HFFc6 (cell line): ENCODE measurements at places on chromosomes 1 and 21.

GRCh38 chr21:40731206-40731605, 115.8 kb downstream of the DSCAM start:
- no peak for DNase-seq

DNA sequence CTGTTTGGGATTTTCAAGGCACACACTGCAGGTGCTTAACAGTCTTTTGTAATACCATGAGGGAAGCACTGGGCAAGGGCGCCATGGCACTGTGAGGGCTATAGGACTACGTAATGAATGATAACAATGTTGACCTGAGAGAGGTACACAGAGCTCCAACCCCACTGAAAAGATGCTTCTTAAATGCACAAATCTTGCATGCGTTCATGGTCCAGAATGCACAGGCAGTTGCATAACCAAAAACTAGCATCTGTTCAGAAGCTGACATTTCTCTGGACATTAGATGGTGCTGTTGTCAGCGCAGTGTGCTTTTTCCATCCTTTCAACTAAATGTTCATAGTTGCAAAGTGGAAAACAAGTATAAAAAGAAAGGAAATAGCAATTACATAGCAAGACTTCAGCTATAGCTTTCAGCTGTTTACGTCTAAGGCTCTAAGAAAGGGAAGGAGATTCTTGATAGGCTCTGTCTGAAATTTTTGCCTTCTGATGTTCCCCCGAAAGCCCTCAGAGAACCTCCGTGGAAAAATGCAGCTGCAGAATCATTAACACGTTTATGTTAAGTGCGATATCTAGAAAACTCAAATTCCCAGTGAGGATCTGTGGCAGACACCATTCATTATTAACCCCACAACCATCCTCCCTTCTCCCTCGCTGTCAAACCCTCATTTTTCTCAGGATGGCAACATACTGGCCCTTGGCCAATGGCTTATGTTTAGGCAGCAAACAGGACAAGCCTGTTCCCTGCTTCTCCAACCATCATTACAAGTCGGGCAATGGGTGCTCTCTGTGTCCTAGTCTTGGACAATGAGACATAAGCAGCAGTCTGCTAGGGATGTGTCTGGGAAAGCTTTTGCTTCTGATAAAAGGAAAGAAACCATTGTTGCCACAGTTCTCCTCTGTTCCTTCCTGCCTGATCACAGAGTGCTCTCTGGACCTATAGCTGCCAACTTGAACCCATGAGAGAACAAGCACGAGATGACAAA, 8.2 kb upstream of the TARBP1 start:
- peak; percentile 80 for DNase-seq

DNA sequence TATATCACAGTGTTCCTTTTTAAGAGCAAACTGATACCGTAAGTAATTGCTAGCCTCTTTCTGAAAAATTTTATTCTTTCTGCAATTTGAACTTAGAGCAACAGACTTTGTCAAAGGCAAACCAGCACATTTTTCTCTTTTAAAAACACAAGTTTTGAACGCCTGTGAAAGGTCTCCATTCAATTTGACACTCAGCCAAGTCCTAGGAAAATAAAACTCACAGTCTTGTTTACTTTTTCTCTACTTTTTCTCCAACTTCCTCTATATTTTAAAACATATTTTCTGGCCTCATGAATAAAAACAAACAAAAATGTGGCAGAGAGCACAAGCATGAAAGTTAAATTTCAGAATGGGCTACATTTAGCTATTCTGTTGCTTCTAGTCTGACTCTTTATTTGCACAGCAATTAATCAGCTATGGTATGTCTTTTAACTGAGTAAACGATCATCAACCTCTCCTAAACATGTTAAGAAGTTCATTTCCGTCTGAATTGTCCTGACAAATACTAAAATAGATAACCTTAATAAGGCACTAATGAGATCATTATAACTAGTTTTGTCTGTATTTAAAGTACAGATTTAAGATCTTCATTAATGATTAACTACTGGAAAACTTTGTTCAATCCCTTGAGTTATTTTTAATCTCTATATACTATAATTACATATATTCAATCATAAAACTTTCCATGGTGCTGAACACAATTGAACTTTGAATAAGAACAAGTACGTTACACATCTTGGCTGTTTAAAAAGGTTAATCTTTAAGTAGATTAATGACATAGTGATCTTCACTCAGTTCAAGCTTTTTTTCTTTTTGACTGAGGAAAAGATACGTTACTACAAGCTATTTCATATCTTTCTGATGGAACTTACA, 550.6 kb downstream of the PTBP2 start:
- DNase-seq = no peak

- no peak for DNase-seq
These were observed 206.8 kb downstream of the PAPPA2 start for GRCh38 chr1:176669782-176670181.

- no peak for DNase-seq
These were observed 17.0 kb downstream of the CD34 start for GRCh38 chr1:207893737-207894582.

GRCh38 chr21:43812139-43812821, 22.9 kb downstream of the RRP1 start:
- no peak for DNase-seq

DNA sequence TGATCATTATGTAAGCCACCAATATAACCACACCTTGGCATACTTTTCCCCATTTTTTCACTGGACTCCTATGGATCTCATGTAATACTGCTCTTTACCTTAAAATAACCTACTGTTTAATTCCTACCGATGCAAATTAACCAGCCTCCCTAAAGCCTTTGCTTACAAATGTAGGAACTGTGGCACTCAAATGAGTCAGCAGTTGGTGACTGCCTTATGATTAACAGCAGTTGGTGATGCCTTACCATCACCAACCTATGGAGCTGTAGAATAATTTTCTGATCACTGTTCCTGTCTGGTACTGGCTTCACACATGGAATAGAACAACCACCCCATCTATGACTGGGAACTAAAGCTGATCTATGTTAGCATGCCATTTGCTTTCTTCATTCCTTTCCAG, 7.8 kb upstream of the NUDT17 start:
- no peak for DNase-seq

DNA sequence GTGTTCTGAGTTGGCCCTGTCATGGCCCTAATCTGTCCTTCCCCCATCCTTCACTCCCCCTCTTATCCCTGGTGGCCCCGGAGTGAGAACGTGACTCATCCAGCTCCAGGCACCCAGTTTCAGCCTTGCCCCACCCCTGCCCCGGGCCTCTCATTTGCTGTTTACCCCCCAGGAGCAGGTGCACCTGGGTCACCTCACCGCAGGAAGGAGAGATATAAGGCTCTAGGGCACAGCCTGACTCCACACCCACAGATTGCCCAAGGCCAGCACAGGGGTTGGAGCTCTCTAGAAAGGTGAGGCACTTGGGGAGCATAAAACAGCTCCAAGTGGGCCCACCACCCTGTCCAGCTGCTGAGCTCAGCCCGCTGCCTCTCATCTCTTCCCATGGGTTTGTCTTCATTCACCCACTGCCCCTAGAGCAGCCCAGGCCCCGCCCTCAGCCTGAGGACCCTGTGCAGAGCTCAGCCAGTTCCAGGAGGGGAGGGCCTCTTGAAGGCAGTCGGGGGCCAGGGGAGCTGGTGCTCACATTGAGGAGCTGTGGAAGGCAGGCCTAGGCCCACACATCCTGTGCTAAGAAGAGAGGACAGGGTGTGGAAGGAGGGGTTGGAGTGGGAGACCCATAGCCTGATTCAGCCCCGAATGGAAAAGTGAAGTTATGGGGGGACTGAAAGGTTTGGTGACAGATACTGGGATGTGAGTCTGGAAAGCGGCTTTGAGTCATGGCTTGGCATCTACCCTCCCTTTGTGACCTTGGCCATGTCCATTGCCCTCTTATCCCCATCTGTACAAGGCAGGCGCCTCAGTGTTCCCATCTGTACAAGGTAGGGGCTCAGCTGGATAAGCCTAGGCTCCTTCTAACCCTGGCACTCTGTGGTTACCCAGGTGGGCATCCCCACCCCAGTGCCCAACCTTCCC, 16.1 kb upstream of the GPR37L1 start:
- no peak for DNase-seq

DNA sequence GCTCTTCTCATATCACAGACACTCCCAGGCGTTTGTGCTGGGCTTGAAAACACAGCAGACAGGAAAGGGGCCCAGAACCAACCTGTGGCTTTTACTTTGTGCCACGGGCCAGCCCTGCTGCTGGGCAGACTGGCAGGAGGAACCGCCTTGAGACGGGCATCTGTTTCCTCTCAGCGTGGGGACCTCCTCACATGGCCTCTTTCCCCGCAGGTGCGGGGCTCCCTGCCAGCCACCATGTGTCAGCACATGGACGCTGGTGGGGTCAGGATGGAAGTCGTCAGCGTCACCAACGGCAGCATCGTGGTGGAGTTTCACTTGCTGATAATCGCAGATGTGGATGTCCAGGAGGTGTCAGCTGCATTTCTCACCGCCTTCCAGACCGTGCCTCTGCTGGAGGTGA, 47.8 kb downstream of the UMODL1 start:
- DNase-seq = no peak

- no peak for DNase-seq
These were observed 697.6 kb upstream of the CXADR start for GRCh38 chr21:16815243-16815642.

DNA sequence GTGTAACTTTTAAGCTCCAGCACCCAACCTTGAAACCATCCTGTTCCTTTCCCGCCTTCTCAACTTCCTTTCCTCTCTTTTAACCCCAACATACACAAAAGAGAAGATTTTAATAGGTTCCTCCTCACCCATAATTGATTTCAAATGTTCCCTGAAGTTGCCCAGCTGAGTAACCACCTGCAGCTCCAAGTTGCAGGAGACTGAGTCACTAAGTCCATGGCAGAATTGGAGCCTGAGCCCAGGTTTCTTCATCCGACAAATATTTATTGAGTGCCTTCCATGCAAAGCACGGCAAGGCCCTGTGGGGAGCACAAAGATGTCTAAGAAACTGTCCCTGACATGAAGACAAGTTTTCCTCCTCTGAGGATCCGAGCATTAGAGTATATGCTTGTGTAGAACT, 97.7 kb downstream of the PAPPA2 start:
- DNase-seq = no peak

GRCh38 chr1:171397851-171398469, 84.0 kb downstream of the FMO4 start:
- DNase-seq = no peak

GRCh38 chr21:27306791-27307775, 340.2 kb upstream of the ADAMTS5 start:
- no peak for DNase-seq

DNA sequence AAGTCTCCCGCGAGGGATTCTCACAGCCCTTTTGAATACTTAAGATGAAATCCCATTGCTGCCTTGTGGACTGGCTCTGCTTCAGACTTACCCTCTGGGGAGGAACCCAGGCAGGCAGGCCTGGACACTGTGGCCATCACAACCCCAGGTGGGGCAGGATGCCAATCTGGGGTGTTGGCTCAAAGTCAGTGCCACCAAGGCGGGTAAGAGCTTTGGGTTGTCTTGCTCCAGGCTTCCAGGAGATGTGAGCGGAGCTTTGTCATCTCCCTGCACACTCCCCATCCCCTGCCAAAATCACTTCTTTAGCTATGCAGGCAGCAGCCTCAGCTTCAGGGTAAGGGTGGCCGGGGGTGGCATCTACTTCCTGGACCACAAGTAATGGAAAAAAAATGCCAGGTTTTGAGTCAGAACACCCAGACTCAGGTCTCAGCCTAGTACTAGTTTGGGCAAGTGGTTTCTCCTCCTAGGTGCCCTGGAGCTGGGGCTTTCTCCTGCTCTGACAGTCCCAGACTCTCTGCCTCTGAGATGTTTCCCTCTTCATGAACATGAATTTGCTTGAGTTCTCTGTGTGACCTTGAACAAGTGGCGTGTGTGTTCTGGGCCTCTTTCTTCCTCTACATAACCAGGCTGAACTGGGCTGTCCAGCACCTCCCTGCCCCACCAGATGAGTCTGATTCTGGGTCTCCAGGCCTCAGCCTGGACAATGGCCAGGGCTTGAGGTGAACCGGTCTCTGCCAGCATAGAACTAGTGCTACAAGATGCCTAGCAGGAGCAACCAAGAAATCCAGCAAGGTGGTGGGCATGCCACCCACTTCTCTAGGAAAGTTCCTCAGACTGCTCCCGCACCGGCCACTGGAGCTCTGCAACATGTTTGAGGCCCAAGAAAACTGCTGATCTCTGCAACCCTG, 65.4 kb downstream of the VWA5B1 start:
- DNase-seq = no peak

DNA sequence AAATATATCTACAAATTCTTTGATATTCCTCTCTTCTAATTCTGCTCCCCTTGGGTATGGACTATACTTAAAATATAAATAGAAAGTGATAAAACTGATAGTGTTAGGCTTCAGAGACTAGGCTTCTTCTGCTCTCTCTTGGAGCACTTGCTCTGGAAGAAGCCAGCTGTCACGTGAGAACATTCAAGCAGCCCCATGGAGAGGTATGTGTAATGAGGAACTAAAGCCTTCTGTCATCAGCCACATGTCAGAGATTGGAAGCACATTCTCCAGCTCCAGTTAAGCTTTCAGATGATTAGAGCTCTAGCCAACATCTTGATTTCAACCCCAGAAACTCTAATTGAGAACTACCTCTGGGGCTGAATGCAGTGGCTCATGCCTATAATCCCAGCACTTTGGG, 34.3 kb downstream of the XKR8 start:
- no peak for DNase-seq

- DNase-seq = peak; percentile 77
These were observed 118.1 kb downstream of the PGBD5 start for GRCh38 chr1:230308039-230308438.

DNA sequence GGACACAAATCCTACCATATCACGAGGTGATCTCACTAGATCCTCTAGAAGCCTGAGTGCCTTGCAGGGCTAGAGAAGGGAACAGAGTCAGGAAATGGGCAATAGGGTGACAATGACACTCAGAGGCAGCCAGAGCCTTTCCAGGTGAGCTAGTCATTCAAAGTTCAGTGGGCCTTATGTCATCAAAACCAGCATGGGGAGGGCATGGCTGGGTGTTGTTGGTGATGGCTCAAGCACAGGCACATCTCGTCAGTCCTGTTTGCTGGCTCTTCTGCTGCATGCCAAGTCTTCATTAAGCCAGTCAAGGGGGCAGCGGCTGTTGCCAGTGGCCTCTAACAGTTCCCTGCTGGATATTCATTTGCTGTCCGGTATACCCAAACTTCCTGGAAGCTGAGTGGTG, 99.6 kb upstream of the USP24 start:
- no peak for DNase-seq

GRCh38 chr1:29825274-29825940, 589.1 kb downstream of the PTPRU start:
- no peak for DNase-seq

DNA sequence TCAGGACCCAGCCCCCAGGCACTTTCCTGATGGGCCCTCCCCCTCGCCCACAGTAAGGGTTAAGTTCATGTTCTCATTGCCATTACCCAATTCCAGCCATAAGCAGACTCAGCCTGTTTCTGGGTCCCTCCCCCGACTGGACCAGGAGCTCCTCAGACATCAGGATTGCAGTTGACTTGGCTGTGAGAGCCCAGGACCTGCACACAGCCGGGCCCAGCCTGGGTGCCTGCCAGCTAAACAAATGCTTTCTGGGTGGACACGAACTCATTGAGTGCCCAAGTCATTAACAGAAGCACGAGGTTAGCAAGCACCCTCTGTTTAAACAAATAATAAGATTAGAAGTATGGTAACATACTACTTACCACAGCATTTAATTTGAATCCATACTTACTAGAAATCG, 147.9 kb upstream of the POU3F1 start:
- no peak for DNase-seq
